AG09309 (cell line): ENCODE measurements at places on chromosomes 16 and 17.

DNA sequence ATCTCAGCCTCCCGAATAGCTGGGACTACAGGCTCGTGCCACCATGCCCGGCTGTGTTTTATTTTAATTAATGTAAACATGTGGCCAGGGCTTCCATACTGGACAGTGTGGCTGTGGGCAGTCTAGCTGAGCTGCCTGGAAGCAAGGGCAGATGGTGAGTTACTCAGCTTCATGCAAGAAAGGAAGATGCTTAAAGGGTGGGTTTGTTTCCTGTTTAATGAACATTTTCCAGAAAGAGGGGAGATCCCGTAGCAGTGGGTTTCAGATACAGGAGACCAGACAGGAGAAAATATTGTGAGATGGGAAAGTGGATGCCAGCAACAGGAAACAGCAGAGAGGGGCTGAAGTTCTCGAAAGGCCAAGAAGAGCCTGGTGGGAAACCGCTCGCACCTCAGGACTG, 7.3 kb downstream of the MAPK8IP3 start:
- DNase-seq = no peak

DNA sequence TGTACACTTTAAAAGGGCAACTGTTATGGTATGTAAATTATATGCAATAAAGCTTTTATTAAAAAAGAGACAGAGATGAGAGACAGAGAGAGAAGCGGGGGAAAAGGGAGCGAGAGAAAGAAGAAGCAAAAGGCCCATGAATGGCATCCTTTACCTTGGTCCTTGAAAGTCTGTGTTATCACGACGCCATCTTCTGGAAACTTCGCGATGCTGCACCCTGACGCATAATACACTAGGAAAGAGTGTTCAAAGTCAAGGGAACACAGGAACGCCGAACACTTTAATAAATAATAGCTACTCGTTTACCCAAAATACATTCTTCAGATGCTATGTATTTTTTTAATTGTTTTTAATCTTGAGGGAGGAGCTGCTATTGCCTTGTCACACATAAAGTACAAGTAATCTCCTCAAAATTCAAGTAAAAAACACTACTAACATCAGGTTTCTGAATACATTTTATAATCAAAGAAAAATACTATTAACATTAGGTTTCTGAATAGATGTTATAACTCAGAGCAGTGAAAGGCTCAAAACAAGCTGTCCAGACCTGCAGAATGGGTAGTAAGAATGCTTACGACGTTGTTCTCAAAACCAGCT, 23.0 kb upstream of the SLC38A8 start:
- peak; percentile 14 for DNase-seq

DNA sequence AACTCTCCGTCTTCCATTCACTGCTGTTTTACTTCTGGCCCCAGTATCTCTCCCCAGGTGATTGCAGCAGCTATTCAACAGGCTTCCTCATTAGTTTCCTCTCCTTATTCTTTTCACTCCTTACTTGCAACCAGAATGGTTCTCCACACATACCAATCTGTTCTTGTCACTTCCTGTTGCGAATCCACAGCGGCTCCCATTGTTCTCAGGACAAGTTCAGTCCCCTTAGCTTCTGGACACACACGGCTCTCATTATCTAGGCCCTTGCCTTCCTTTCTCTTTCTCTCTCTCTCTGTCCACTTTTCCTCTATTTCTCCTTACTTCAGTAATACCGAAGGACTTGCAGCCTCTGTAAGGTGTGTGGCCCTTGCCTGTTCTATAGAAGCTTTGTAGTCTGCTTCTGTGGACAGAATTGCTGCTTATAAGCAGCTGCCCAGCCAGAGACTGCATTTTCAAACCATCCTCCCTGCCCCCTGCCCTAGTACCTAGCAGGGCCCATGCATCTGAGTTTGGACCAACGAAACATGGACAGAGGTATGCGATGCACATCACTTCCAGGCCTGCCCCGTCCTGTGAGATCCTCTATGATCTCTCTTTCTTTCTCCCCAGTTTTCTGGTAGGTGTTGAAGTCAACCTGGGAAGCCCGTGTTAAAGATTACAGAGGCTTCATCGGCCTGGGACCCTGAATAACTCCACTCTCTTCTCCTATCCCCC, 45.7 kb downstream of the VAT1L start:
- DNase-seq = peak; percentile 57

DNA sequence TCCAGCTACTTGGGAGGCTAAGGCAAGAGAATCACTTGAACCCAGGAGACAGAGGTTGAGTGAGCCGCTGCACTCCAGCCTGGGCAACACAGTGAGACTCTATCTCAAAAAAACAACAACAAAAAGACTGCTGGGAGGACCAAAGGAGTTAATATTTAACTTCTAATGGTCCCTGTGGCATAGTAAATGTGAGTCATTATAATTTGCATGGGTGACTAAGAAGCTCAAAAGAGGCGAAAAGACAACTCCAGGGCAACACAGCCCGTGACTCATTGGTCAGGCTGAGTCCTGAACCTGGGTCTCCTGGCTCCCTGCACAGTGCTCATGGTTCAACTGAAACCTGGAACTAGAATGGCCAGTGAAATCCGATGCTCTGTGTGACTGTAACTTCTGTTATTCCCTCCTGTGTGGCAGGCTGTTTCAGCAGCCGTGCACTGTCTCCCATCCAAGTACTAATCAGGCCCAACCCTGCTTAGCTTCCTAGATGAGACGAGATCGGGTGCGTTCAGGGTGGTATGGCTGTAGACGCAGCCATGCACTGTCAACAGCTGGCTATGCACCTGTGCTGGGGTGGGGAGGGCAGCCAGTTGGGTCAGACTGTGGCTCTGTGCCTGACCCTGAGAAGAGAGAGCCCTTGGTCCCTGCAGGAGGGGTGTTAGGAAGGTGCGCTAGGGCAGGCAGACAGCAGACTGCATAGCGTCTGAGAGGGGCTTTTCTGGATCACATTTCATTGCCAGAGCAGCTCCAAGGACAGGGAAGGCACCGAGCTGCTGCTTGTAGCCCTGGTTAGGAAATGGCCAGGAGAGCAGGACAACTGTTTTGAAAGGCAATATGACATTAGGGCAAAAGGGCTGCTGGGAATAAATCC, 14.5 kb upstream of the GPRC5C start:
- no peak for DNase-seq

GRCh38 chr17:62392908-62393307, 12.6 kb downstream of the EFCAB3 start:
- no peak for DNase-seq

GRCh38 chr16:84732674-84733352, 33.0 kb downstream of the USP10 start:
- DNase-seq = no peak

- no peak for DNase-seq
These were observed 1.4 kb upstream of the SP6 start for GRCh38 chr17:47852113-47852949.

DNA sequence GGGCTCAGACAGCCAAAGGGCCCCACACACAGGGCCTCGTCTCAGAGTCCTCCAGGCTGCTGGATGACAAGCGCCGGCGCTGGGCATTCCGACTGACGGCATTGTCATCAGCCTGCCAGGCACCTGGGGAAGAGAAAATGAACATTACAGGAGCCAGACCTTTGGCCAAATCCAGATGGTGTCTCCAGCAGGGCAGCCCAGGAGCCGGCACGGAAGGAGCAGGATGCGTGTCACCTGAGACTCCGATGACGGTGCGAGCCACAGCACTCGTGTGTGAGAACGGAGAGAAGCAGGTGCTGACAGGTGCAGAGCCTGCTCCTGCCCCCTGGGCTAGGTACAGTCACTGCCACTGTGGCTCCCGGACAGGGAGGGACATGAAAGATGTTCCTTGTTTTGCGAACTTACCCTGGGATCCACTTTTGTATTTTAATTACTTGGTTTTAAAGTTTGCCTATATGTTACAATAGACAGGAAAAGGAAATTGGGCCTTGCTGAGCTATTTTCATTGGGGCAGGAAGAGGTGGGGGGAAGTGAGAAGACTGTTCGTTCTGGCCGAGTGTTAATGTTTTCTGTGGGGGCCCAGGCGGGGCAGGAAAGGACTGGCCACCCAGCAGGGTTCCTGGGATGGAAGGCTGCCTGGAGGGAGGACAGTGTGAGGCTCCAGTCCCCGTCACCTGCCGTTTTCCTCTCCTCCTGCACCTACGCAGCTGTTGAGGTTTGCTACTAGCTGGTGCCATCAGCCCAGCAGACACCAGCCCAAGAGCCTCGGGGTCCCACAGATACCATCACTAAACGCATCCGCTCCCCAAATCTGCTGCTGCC, 4.4 kb upstream of the FOXJ1 start:
- no peak for DNase-seq

- DNase-seq = no peak
These were observed 1.0 kb downstream of the RHBDL3 start for GRCh38 chr17:32266389-32267301.

DNA sequence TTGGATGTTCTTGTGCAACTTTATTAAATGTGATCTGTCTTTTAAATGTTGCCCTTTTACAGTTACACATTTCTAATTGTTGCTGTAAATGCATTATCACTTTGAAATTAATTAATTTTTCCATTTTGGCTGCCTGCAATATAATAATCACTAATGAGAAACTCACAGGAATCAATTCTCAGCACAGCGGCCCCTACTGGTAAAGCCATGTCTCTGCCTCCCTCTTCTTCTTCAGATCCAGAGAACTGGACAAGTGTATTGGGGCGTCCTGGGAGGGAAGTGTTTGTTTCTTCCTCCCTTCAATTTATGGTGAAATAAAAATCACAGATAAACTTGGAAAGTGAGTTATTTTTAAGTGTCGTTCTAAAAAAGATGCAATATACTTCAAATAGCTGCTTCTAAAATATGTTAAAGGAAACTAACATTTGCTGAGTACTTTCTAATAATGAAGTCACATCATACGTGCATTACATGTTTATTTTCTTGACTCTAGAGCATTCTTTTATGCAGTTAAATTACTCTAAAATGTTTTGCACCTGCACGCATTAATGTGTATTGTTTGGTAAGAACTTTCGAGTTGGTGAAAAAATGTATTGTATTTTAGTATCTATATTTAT, 338.0 kb downstream of the WWOX start:
- no peak for DNase-seq

GRCh38 chr16:14454391-14454790, 175.7 kb downstream of the PARN start:
- peak; percentile 4 for DNase-seq
